ENCODE measurements at places on chromosomes 1 and 21.
A peak's percentile ranks its signal among the peaks of the same experiment; 100 is the strongest.

GRCh38 chr1:187491082-187491720, 662.5 kb downstream of the PLA2G4A start:
- no peak overlapping the region for H3K27ac ChIP-seq
- no peak overlapping the region for H3K4me3 ChIP-seq
- DNase-seq: no peak

DNA sequence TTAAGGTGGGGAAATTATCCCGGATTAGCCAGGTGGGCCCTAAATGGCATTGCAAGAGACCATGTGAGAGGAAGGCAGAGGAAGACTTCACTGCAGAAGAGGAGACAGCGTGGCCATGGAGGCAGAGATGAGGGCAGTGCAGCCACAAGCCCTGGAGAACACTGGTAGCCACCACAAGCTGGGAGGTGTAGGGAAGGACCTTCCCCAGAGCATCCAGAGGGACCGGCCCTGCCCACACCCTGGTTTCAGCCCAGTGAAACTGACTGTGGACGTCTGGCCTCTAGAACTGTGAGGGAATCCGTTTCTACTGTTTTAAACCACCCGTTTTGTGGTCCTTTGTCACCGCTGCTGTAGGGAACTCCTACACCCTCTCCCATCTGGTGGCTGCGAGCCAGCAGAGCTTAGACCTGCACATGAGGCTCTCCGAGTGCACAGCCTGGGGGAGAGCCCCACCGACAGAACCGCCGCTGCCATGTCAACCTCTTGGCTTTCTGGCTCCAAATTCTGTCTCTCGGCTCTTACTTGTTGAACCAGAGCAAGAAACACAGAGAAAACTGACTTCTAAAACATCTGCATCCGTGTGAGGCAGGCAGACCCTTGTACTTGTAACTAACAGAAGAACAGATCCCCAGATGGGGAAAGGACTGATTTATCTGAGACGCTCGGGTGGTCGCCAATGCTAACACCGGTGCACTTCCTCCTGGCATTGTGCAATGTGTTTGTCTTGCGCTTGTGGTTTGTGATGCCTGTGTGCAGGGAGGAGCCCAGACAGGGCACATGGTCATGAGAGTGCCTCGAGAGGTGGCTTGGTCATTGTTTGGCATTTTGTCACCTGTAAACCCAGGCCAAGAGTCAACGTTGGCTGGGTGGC, 90.8 kb upstream of the TMPRSS2 start:
- no peaks in the 10 kb centered on the region for H3K27me3 ChIP-seq
- H3K27ac ChIP-seq: peak overlapping the region; percentile 80
- peak; percentile 78 for DNase-seq
- H3K36me3 ChIP-seq: no peaks in the 10 kb centered on the region

GRCh38 chr1:30378991-30379581, 344.3 kb downstream of the MATN1 start:
- no peak overlapping the region for H3K27ac ChIP-seq
- no peak overlapping the region for H3K4me3 ChIP-seq
- no peaks in the 10 kb centered on the region for H3K36me3 ChIP-seq
- peaks cover 45% of the 10 kb centered on the region for H3K27me3 ChIP-seq
- no peak for DNase-seq

DNA sequence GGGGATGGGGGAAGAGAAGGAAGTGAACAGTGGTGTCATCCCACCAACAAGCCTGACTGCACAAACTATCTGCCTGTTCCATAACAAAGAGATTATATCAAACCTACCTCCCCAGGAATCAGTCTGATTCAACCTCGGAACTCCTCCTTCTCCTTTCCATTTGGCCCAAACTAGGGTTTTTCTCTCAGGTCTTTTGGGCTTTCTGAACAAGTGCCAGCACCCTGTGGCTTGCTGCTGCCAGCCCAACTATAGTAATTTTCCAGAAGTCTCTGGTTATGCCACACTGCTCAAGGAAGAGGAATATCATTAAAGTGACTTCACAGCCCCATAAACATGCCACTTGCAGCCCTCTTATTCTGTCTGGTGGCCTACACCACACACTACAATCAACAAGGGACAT, 70.5 kb downstream of the RGS7 start:
- no peaks in the 10 kb centered on the region for H3K27me3 ChIP-seq
- no peak for DNase-seq
- H3K27ac ChIP-seq: no peak overlapping the region
- no peaks in the 10 kb centered on the region for H3K4me1 ChIP-seq
- no peaks in the 10 kb centered on the region for H3K36me3 ChIP-seq

DNA sequence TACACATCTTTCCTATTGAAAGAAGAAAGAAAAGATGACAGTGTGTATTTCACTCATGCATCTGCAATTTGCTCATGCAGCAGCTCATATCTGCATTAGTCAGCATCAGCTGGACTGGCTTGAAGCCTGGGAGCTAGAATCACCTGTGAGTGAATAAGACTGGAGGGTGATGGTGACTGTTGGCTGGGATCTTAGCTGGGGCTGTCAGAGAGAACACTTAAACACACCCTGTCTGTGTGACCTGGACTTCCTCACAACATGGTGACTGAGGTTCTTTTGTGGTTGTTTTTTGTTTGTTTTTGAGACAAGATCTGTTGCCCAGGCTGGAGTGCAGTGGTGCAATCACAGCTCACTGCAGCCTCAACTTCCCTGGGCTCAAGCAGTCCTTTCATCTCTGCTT, 24.9 kb downstream of the KLHDC7A start:
- H3K4me3 ChIP-seq: no peak overlapping the region
- no peaks in the 10 kb centered on the region for H3K4me1 ChIP-seq
- no peak overlapping the region for H3K27ac ChIP-seq
- no peaks in the 10 kb centered on the region for H3K36me3 ChIP-seq

GRCh38 chr21:45150638-45151131, 76.3 kb downstream of the ADARB1 start:
- H3K27me3 ChIP-seq: no peaks in the 10 kb centered on the region
- no peak overlapping the region for H3K4me3 ChIP-seq
- H3K4me1 ChIP-seq: peaks cover 21% of the 10 kb centered on the region
- peaks cover 13% of the 10 kb centered on the region for H3K36me3 ChIP-seq

GRCh38 chr1:8544644-8545043, 226.7 kb downstream of the SLC45A1 start:
- H3K36me3 ChIP-seq: peaks cover 14% of the 10 kb centered on the region
- no peak for DNase-seq
- no peaks in the 10 kb centered on the region for H3K4me1 ChIP-seq
- H3K4me3 ChIP-seq: no peak overlapping the region

Measured in lower lobe of right lung (tissue), 2 donors.